ENCODE measurements at places on chromosomes 4 and X.

DNA sequence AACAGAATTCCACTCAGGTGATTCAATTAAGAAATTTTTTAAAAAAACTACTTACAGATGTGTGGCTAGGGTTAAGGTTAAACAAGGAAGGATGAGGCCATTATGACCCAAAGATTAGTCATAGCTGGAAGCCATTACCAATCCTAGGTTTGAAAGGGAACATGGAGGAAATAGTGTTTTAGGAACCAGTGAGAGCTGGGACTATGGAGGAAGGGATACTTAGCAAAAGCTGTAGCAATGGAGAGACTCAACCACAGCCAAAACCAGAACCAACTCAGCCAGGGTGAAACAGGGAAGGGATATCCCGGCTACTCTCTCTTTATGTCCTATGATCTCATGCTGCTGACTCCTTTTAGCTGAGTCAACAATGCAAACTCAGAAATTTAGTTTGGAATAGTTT lies 148.6 kb upstream of the CNKSR2 start:
- DNase-seq, result no peak

- DNase-seq, result no peak
Measured at GRCh38 chrX:9940421-9940820, 26.7 kb upstream of the CLDN34 start.

- no peak for DNase-seq
Measured at GRCh38 chr4:101259876-101260275, 87.5 kb downstream of the PPP3CA start.

- no peak for DNase-seq
Measured at GRCh38 chrX:135411893-135412292, 9.9 kb upstream of the SMIM10L2A start.

DNA sequence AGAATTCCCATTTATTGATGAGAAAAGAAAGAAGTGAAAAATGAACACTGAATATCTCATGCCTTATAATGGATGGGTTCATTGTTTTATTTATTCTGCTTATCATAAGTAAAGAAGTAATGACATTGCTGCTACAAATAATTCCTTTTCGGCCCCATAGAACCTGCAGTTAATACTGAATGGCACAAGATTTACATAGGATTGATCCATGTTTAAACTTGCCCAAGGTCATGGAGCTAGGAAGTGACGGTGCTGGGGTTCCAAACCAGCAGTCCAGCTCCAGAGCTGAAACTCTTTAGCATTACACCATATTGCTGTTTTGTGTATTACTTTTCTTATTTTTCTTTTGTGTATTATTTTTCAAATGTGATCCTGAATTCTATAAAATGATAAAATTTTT lies 30.2 kb upstream of the PRSS48 start:
- DNase-seq, result no peak

DNA sequence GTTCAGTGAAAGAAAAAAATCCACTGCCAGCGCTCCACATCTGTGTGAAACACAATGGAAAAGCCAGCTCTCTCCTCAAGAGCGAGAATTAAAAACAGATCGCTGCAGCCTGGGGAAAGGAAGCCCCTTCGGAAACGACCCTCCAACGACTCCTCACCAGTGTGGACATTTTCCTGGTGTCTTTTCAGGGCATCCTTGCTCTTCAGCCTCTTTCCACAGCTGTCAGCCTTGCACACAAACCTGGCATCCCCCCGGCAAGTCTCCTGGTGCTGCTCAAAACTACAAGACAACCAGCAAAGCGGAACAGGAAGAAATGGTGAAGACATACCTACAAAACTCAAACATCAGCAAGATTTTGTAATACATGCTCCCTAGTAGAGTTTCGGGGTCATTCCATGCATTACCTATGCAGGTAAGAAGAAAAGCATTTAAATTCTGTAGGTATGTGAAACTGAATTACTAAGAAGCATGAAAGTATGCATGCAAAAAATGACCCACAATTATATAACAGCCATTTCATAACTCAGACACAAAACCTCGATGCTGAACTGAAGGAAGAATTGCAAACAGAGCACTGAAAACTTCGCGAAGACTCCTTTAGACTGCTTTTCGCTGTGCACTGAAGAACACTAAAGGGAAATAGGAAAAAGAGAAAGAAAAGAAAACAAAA lies 106.1 kb downstream of the PRDM5 start:
- DNase-seq, result no peak

- no peak for DNase-seq
Measured at GRCh38 chr4:128832243-128832625, 22.7 kb downstream of the JADE1 start.

DNA sequence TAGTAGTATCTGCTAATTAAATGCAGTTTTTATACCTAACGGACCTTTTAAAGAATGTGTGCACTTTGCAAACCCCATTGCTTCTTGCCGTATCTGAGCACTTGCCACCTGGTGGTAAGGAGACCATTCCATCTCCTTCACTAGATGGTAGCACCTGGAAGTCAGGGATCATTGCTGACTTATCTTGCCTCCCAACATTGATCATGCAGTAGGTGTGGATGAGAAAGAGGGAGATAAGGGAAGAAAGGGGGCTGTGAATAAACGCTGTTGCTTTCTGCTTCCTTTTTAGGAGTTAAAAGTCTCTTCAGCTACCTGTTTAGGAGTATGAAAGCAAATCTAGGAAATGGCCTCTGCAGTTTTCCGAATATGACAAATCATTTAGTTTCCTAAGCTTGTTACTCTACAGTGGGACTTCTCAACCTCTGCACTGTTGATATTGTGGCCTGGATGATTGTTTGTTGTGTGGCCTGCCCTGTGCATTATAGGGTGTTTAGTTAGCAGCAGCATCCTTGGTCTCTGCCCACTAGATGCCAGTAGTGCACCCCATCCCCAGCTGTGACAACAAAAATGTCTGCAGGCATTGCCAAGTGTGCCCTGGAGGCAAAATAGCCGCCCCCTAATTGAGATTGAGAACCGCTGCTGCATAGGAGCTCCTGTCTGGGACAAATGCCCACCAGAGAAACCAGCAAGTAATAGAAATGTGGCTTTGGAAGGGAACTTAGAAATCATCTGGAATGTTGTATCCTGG lies 38.8 kb downstream of the GAB1 start:
- DNase-seq, result no peak

DNA sequence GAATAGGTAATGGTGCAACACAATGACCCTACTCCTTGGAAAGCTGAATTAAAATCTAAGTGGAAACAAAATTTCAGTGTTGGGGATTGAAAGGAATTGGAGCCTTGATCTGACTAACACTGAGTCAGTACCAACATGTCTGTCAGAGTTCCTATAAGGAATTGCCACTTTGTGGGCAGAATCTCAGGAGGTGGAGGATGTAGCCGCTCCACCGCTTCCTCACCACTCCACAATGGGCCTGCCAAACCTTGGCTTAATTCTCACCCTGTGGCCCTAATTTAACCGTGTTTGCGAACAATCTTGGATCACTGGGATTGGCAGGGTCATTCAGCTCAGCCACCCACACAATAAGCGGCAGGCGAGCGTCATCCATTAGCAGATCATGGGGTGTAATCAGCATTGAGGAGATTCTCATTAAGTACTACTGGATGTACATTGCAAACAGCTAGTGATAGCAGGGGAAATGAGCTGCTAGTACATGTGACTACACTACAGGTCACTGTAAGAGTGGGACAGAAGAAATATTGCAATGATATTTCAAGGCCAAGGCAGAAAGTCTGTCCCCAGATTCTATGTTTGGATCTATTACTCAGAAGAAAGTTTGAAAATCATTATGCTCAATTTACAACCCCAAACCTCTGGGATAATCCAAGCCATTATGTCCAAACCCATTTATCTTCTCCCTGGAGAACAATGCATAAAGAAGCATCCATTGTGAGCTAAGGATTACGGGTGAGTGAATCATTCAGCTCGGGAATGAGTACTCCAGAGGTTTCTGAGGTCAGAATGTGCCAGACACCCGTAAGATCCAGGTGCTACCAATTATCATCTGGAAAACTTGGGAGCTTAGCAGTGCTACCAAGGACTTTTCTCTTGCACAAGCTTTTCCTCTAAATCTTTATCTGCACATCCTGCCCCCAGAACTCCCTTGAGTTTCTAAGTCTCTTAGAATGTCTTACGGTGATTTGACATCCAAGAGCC lies 5.8 kb downstream of the SRPX start:
- DNase-seq, result no peak

DNA sequence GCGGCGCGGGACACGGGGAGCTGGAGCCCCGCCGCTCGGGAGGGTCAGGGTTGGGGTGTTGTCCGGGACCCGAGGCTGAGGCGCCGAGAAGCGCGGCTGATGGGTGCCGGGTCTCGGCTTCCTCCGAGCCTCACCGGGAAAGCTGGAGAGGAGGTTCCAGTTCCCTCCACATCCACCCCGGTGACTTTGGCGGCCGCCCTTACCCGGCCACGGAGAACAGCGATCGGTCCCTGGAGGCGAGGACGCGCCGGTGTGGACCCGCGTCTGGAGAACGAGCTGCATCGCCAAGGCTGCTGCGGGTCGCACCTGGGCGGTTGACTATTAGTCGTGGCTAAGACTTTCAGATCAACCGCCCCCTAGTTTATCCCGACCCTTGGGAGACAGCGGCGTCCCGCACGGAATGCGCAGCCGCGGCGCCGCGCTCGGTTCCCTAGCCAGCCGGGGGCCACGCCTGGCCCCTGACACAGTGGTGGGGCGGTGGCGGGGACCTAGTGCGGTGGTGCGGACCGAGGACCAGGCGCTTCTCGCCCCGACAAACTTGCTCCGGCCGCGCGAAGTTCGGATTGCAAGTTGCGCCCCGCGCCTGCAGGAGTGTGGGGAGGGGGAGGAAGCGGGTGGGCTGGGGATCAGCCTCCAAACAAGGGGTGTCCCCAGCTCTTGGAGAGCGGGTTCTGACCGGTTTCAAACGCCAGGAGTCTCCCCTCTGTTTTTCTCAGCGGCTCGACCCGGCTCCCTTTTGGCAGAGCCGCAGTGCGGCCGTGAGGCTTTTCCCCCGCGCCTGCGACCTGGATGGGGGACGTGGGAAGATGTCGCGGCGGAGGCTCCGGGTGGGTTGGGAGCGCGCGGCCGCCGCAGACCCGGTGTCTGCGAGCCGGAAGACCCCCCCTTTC lies 568 bp downstream of the FHDC1 start:
- no peak for DNase-seq

DNA sequence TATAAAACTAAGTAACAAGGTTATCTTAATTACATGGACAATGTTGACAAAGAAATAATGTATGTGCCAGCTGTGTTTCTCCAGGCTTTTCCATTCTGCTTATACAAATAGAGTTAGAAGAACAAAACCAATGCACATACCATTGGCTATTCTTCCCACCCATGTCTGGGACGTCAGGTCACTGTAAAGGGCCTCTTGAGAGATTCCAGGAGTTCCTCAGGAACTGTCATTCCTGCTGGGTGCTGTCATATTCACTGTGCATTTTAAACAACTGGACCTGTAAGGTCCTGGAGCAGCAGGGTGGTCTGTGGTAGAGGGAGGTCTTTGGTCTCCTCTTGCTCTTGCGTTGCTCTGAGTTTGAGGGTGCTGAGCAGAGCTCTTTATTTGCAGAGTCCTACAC lies 74.6 kb upstream of the AP1S2 start:
- no peak for DNase-seq

DNA sequence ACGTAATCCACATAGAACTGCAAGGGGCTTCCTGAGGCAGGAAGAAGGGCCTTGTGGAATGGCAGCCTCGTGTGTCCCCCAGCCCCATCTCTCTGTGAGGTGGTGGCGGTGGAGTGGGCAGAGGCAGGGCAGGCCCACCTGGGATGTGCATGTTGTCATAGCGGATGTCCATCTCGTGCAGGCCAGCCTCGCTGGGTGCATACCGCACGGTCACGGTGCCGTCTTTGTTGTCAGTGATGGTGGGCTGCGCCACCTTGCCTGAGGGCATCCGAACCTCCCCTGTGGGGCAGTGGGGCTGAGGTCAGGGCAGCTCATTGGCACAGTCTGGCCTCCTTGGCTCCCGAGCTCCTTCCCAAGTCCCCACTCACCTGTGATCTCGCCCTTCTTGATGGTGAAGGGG lies 20.4 kb downstream of the FLNA start:
- no peak for DNase-seq

DNA sequence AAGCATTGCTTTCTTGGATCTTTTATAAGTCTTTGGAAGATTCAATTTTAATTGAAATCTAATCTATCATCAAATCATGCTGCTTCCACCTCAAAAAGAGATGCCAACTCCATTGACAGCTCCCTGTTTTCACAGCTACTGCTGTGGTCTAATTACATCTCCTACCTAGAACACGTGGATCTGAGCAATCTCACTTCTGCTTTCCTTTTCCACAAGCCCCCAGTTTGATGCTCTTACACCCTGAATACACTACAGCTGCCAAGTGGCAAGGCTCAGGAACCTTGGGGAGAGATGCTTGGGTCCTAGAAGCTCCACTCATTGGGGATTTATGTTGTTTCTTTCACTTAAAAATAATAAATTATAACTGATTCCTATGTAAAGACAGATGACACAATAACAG lies 172.0 kb downstream of the CFAP299 start:
- no peak for DNase-seq

- no peak for DNase-seq
Measured at GRCh38 chr4:37816006-37816405, 10.5 kb upstream of the PGM2 start.

- no peak for DNase-seq
Measured at GRCh38 chrX:151687635-151688034, 7.6 kb upstream of the PRRG3 start.

DNA sequence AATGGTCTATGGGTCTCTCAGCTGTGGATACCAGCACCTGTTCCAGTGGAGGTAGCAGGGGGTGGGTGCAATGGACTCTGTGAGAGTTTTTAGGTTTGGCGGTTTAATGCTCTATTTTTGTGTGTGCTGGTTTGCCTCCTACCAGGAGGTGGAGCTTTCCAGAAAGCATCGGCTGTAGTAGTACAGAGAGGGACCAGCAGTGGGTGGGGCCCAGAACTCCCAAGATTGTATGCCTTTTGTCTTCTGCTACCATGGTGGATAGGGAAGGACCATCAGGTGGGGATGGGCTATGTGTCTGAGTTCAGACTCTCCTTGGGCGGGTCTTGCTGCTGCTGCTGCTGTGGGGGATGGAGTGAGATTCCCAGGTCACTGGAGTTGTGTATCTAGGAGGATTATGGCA lies 557.2 kb upstream of the GRID2 start:
- DNase-seq, result no peak

All from activated CD4-positive, alpha-beta T cell treated with anti-CD3 and anti-CD28 coated beads, Interleukin-2, amount 50 U/mL, for 24 hours (primary cell).